Skin of body (tissue), 3 donors: ENCODE measurements at places on chromosomes 1 and 21.

GRCh38 chr1:234529950-234530237, 50.9 kb upstream of the TARBP1 start:
- DNase-seq, result no peak

DNA sequence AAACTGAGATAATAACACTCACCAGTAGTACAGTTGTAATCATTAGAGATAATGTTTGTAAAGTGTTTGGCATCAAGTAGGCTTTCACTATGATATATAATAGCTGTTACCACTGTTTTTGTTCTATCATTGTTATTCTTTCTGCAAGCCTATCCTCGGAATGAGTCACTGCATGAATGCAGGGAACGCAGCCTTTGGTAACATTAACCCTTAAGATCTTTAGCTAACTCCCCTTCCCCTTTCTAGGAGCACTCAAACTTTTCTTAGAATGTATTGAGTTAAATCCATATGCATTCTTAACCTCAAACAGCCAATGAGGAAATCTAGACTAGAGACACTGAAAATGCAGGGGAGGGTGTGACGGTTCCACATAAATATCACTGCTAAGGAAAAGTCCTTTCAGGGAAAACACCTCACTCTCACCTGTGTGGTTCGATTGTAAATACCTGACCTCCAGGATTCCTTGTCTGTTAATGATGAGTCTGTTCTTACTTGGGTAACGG, 467.3 kb downstream of the SETD4 start:
- no peak for DNase-seq

DNA sequence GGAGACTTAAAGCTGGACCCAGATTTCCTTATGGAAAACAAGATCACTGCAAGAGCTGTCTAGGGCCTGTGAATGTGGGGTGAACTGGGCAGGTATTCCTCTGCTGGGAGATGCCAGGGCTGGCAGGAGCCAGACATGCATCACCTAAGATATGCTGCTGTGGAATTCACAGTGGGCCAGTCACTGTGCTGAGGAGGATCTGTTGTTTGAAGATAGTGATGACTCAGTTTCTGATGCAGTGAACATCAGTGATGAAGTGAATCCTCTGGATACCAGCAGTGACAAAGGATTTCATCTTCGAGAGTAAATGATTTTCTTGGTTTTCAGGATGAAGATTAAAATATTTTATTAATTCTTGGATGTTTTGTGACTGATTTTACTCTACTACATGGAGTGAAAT, 29.9 kb upstream of the CAMSAP2 start:
- DNase-seq, result no peak

DNA sequence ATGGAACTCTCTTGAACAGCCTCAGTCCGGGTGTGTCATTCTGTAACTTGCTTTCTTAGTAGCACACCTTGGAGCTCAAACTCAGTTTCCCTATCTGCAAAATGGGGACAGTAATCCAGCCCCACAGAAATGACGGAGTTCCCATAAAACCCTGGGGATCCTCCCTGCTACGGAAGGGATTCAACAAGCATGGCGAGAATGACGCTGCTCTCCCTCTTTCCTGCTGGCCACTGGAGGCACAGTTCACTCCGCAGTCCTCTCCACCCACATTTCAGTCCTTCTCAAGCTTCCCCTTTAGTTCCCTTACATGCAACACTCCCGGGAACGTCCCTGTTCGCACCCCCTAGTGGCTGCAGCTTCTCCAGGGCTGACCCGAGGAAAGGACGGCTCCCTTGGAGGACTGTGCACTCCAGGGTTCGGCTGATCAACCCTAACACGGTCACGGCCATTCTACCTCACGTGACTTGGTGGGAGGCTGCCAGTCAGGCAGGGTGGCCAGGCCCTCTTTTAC, 20.6 kb downstream of the RUNX3 start:
- no peak for DNase-seq

DNA sequence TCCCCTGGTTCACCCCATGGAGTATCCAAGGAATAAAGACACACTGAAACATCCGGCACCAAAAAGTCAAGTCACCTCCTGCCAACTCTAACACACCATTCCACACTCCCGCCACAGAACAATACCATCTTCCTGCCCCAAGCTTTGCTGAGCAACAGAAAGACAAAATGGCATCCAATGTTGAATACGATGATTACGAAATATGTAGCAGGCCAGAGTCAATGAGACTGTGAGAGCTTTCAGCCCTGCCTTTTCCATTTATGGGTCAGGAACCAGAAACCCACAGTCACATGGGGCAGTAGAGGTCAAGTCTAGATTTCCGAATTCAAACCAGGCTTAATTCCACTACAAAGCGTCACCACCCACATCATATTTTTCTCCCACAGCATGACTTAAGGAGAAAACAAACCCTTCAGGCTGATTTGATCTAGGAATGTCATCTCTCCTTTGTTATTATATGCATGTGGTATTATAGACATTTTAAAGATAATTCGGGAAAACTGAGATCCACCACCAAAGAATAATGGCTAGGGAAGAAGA, 249.8 kb downstream of the SETD4 start:
- no peak for DNase-seq

GRCh38 chr1:25716320-25716719, 83.7 kb upstream of the SELENON start:
- DNase-seq, result no peak

DNA sequence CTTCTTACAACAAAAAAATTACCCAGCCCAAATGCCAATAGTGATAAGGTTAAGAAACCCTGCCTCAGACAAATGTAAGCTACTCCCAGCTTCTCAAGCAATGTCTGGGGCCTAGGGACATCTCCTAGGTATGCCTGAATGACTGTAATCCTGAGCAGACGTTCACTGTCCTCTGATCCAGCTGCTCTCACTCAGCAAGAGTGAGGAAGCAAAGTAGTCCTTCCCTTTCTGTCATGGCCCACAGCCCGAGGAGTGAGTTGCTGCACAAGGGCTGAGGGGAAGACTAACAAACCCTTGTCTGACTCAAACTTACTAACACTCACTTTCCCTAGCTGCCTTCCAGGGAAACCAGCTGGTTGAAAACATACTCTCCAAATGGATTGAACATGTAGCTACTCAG, 124.9 kb upstream of the TNFSF4 start:
- DNase-seq, result no peak

- DNase-seq, result no peak
These were observed 27.3 kb upstream of the OTUD3 start for GRCh38 chr1:19854866-19855265.

DNA sequence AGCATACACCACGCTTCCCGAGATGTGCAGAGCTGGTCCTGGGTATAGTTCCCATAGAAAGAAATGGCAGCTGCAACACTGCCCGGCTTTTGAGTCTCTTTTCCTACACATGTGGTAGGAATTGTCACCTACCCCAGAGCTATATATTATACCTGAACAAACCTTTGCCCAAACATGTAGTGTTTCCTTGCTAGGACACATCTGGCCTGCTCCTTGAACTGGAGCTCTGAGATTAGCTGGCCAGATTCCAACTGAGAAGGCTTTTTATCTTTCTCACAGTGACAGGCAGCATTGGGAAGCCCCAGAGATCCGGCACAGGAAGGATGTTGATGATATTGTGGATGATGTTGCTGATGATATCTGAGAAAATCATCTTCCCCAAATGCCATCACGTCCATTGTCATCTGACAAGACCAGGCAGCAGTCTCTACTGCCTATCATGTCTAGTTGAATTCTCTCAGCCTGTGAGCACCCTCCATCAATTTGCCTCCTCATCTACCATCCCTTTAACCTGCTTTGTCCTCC, 115.0 kb upstream of the SMYD2 start:
- no peak for DNase-seq

DNA sequence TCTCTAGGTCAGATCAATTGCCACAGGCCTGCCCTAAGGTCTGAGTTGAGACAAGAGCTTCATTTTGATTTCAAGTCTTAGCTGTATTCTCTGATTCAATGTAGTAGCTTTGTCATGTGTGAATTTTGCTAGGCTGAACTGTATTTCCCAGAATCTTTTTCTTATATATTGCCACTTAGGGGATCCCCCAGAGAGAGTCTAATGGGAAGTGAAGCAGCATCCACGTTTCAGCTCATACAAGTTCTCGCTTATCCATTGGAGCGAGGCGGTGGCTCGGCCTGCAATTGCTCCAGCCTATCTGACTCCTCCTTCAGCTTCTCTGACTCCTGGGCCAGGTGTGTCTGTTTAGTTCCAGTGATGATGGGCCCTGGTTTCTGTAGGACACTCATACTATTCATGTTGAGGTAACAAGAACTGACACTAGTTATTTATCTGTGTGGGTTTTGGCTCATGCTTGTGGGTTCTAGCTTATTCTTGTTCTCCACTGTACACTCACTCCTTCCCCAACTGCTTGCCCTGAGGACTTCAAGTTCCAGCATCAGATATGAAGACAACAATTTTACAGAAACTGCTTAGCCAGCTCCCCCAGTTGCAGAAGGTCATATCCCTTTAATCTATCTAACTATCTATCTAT, 48.2 kb downstream of the TBX19 start:
- DNase-seq, result no peak
